Smooth muscle cell of bladder (primary cell): ENCODE measurements at places on chromosomes 3 and 15. TPM values are rescaled to one million over a fixed set of nuclear protein-coding genes. Genes with fewer than 3 reads are reported as not detected.

TICRR gene
- 0.28 and 0.92 TPM in 2 replicates for total RNA-seq

NR1D2 gene
- total RNA-seq, result 27.4 and 31.6 TPM in 2 replicates

SEMA7A gene
- total RNA-seq, result 3.8 and 7.0 TPM in 2 replicates

CNOT10 gene
- 24.6 and 26.0 TPM in 2 replicates for total RNA-seq

ATP13A4 gene
- 0.18 and 0.28 TPM in 2 replicates for total RNA-seq

CLDN16 gene
- total RNA-seq, result under 0.01 TPM in 1 of 2 replicates, not detected in the other

ILDR1 gene
- total RNA-seq, result not detected in 2 replicates

MGLL gene
- 10.1 and 10.9 TPM in 2 replicates for total RNA-seq

TMCC1 gene
- total RNA-seq, result 9.4 and 11.9 TPM in 2 replicates

FBXO40 gene
- not detected in 2 replicates for total RNA-seq

FOXL2 gene
- total RNA-seq, result not detected in 2 replicates

IMPG2 gene
- 0.14 and 0.18 TPM in 2 replicates for total RNA-seq

HIGD2B gene
- not detected in 2 replicates for total RNA-seq

AHSG gene
- not detected in 2 replicates for total RNA-seq

SAMMSON gene
- total RNA-seq, result not detected in 2 replicates

AGBL1 gene
- total RNA-seq, result not detected in 2 replicates

WNT5A gene
- total RNA-seq, result 4.4 and 35.6 TPM in 2 replicates
